Heart right ventricle (tissue), 16 donors: ENCODE measurements at places on chromosomes 2 and 18. TPM values are rescaled to one million over a fixed set of nuclear protein-coding genes. Genes with fewer than 3 reads are reported as not detected.

Gene NT5C1B
- not detected for polyA plus RNA-seq

Gene MPP4
- 0.16 TPM for polyA plus RNA-seq

Gene RMDN2
- 4.4 TPM for polyA plus RNA-seq

Gene KANSL3
- 21.8 TPM for polyA plus RNA-seq

Gene CXCR1
- not detected for polyA plus RNA-seq

Gene IGFBP2
- 75.4 TPM for polyA plus RNA-seq

Gene PLA2R1
- polyA plus RNA-seq: 1.7 TPM

Gene BAZ2B
- 39.6 TPM for polyA plus RNA-seq

Gene ATOH8
- 35.2 TPM for polyA plus RNA-seq

Gene CCDC141
- 5.2 TPM for polyA plus RNA-seq

Gene FKBP1B
- 6.3 TPM for polyA plus RNA-seq

Gene SPP2
- polyA plus RNA-seq: not detected

Gene ELOA2
- polyA plus RNA-seq: not detected

Gene IL37
- not detected for polyA plus RNA-seq

Gene C2orf80
- not detected for polyA plus RNA-seq

Gene SCN1A
- 0.22 TPM for polyA plus RNA-seq

Gene CAPN13
- polyA plus RNA-seq: not detected

Gene FSHR
- not detected for polyA plus RNA-seq

Gene INHA
- polyA plus RNA-seq: 22.1 TPM

Gene PARD6G
- polyA plus RNA-seq: 0.77 TPM

Gene PIEZO2
- 0.07 TPM for polyA plus RNA-seq
